NCI-H1092 treated with DMSO at 0.1 percent for 48 hours (cell line): ENCODE measurements at places on chromosomes 2 and 18.

DNA sequence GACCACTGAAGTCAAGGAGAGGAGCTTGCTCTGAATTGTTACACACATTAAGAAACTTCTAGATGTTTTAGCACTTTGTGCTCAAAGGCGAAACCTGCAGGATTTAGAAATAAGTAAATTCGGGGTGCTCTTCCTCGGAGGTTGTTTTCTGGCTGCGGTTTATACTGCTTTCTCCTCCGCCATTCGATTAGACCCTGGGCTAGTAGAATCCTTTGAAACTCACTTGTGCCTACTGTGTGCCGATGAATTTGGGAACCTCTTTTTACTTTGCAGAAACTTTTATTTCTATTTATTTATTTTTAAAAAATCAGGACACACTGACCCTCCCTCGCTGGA, 3.5 kb downstream of the MEIS1 start:
- no peak for DNase-seq

- no peak for DNase-seq
Observed at GRCh38 chr2:235545339-235546150, 51.7 kb downstream of the AGAP1 start.

- DNase-seq: no peak
Observed at GRCh38 chr18:49677762-49678413, 116.0 kb downstream of the LIPG start.

- DNase-seq: no peak
Observed at GRCh38 chr2:205296959-205297358, 385.3 kb upstream of the NRP2 start.

DNA sequence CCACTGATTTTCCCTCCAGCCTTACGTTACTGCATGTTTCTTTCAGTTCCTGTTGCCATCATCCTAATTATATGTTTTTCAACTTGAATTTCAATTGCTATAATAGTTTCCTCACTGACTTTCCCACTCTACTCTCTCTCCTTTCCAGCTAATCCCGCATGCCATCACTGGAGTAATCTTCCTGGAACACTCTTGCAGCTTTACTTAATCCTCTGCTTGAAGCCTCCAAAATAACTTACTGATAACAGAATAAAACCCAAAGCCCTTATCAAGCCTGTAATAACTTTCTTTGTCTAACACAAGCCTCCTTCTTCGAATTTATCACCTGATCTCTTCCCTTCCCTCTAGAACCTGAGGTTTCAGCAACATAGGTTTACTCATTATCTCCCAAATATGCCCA, 237.3 kb downstream of the LTBP1 start:
- no peak for DNase-seq
